Left kidney (tissue), 8 donors: ENCODE measurements at places on chromosomes 11 and 22.

DNA sequence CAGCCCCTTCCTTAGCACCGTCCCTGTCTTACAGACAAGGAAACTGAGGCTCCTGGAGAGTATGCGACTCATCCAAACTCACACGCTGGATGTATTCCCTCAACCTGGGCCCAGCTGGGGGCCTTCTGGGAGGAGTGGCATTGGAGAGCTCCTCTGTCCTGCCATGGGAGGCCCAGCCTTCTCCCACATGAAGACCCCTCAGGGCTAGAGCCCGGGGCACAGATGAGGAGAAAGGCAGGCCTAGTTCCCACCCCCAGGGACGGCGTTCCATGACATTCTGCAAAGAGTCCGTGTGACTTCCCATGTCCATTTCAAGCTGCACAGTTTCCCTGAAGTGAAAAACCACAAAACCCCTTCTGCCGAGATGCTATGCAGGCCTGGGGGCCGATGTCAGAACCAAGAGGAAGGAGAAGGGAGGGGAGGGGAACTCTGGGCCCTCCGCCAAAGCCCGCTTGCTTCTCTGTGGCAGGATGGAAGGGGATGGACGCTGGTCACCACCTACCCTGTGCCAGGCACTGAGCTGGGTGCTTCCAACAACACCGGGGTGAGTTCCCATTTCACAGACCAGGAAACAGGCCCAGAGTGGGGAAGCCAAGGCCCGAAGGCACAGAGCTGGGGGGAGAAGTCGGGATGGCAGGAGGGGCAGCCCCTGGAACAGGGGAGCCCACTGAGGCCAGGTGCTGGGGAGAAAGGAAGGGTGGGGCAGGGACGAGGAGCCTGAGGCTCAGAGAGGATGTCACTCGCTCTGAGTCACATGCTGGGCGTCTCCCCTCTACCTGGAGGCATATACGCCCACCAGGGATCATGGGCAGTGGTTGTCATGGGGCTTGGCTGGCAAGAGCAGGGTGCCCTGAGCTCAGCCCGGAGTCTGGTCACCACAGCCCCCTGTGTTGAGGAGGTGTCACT lies 15.7 kb downstream of the RAC2 start:
- DNase-seq: no peak

DNA sequence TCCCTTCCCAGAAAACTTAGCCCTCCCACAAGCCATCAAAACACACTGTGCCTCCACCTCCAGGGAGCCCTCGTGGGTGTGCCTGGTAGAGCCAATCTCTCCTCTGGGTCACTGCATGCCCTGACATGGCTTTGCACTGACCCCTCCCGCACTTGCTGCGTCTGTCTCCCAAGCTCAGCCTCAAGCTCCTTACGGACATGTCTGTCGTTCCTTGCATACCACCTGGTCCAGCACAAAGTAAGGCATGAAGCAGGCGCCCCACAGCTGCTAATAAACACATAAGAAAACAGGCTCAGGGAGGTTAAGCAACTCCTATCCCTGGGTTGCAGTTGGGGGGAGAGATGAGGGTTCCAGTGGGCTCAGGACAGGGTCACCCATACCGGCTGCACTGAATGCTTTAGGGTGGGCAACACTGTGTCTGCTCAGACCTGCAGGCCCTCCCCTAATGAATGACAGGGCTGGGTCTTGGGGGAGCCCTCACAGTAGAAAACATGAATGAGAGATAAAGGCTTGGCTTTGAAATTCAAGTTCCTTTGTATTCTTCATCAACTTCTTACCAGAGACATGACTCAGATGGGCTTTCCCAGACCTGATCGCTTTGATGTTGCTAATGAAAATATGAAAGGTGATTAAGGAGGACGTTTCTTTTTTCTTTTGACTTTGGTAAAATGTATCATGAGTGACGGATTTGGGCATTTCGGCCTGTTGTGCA lies 38.0 kb downstream of the PHF21B start:
- DNase-seq: no peak

- no peak for DNase-seq
Observed at GRCh38 chr11:76161261-76161961, 44.9 kb downstream of the WNT11 start.

- peak; percentile 61 for DNase-seq
Observed at GRCh38 chr11:7524462-7525235, 10.8 kb downstream of the PPFIBP2 start.

DNA sequence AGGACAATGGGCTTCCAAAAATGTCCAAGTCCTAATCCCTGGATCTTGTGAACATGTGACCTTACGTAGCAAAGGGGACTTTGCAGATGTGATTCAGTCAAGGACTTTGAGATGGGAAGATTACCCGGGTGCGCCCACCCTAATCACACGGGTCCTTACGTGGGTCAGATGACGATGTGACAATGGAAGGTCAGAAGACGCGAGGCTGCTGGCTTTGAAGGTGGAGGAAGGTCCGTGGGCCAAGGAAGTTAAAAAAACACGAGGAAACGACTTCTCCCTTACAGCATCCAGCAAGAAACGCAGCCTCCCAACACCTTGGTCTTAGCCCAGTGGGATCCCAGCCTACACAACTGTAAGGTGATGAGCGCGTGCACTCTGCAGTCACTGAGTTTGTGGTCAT lies 860.1 kb downstream of the TBC1D22A start:
- no peak for DNase-seq

GRCh38 chr11:117827521-117828511 lies 3.3 kb upstream of the FXYD2 start:
- no peak for DNase-seq

DNA sequence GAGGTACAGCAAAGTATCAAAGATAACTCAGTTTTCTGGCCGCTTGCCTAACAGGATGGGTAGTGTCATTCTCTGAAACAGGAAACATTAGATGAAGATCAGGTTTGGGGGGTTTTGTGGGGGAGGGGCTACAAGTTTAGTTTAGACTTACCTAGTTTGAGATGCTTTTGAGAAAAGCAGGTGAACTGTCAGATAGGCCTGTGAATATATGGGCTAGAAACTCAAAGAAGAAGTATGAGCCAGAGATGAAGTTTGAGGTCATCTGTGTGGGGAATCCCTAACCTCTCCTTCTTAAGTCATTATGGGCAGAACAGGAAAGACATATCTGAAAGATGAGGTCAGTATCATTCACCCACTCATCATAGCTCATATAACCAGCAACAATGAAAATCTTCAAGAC lies 11.9 kb downstream of the HOATZ start:
- DNase-seq: no peak

- no peak for DNase-seq
Observed at GRCh38 chr22:30305519-30305905, 16.2 kb upstream of the CASTOR1 start.

- no peak for DNase-seq
Observed at GRCh38 chr11:104199053-104199452, 35.1 kb upstream of the PDGFD start.

DNA sequence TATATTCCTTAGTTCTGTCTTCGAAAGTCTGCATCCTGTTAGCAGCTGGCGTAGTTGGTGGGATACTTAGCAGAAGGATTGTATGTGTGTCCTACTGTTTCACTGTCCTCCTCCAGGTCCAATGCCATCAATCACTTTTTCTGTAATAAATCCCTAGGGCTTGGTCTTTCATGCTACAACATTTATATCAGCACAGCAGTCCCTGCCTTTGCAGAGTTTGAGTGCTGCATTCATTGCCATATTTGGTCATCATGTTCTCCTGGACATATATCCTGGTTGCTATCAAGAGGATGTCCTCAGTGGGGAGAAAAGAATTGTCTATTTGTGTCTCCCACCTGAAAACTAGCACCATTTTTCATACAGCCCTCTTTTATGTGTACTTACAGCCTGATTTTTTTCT lies 67.0 kb downstream of the OR5AK2 start:
- DNase-seq: no peak

DNA sequence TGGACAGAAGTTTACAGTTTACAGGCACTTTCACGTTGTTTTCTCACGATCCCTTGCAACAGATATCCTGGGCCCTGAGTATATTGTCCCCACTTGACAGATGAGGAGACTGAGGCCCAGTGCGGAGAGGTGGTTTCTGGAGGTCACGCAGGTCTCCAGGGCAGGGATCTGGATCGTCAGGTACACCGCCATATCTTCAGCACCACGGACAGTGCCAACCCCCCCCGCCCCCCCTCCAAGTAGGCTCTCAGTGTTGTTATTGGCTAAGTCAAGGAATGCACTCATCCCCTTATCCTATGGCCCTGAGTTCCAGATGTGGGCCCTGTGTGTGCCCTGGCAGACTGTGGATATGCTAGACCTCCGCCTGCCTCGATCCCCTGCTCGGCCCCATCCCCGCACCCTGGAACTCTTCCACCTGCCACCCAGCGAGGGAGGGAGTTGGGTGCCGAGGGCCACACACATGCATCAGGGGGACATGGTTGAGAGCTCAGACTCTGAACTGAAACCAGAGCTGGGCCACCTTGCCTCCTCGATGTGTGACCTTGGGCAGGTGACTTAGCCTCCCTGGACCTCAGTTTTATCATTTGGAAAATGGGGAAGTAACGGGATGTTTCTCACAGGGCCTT lies 37.5 kb downstream of the MPPED1 start:
- no peak for DNase-seq

GRCh38 chr11:86753459-86753858 lies 46.9 kb upstream of the PRSS23 start:
- no peak for DNase-seq

DNA sequence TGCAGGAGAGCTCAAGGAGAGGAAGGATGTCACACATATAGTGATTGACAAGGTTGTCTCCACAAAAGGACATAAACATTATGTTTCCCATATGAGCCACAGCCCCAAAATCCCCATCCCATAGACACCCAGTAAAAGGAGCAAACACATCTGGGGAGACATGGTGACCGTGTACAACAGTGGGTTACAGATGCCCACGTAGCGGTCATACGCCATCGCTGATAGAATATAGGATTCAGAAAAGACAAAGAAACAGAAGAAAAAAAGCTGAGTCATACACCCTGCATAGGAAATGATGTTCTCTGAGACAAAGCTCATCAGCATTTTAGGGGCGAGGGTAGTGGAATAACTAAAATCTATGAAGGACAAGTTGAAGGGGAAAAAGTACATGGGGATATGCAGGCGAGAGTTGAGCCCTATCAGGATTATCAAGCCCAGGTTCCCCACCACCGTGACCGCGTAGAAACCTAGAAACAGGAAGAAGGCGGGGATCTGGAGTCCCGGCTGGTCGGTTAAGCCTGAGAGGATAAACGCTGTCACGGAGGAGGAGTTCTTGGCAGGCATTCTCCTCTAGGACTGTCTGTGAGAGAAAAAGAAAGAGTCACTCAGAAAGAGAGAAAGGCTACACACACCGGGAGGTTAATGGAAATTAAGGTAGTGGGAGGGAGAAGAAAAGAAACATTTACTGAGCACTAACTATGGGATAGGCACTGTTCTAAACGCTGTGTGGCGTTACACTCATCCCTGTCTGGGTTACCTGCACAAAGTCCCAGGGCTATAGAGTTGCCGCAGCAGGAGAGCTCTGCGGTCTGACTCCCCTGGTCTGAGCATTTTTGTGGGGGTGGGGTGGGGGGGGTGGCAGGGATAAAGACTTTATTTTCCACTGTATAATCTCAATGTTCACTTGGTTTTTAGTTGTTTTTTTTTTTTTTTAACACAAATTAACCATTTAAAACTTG lies 36.1 kb upstream of the OR8B8 start:
- DNase-seq: no peak

DNA sequence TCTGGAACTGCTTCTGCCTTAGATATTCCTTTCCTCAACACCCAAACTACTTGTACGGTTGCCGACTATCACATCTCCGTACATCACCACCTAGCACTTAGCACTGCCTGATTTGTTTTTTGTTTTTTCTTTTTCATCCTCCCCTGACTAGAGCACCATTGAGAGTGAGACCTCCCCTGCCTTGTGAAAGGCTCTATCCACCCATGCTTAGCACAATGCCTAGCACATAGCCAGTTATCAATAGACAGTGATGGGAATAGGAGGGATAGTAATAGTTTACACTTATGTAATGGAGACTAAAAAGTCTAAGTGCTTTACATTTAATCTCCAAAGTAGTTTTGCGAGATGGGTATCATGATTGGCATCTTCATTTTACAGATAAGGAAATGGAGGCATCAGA lies 115.8 kb downstream of the LDLRAD3 start:
- DNase-seq: no peak

GRCh38 chr11:7596975-7597391 lies 76.3 kb downstream of the CYB5R2 start:
- no peak for DNase-seq

- DNase-seq: no peak
Observed at GRCh38 chr11:130633466-130633865, 185.0 kb downstream of the ADAMTS15 start.

- DNase-seq: no peak
Observed at GRCh38 chr11:69205743-69206612, 50.2 kb downstream of the SMIM38 start.

DNA sequence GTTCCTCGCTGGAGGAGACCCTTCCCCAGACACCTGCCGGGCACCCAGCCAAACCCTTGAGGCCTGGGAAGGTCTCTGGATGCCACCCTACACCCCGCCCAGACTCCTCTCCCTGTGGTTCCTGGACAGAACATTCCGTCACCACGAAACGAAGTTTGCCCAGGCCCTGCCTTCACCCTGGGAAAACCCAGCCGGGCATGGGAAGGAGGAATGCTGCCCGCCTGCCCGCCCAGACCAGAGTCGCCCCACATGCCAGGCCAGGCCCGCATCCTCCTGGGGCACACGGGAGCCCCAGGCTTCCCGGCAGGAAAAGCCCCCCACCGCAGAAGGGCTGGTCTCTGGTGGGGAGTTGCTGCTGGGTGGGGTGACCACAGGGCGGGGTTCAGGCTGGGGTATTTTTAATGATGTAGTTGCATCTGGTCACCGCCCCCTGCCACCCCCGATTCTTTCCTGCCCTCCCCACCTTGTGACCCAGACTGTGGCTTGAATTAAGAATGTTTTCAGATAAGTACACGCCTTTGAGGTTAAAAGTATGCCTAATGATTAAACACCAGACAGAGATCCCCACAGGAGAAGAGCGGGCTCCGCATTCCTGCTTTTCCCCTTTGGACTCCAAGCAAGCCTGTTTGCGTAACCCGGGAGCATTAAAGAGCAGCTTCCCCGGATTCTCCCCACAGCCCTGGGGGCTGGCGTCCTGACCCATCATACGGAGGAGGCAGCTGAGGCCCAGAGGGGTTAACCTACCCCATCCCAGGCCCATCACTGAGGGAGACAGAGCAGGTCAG lies 44.6 kb upstream of the PPARA start:
- DNase-seq: no peak

DNA sequence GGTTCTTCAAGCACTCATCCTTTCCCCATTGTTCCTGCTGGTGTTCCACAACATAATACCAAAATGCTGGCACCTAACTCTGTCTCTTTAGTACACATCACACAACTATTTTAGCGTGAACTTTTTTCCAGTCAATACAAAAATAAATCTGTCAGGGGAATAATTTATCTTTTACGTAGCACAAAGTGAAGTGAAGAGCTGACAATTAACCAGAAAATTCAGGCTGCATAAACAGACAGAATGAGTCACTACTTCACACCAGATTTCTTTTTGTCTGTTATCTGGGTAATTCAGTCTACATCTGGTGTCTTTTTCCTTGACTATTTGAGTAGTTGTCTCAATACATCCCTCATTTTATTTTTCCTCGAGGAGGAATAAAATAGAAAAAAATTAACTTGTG lies 7.9 kb upstream of the ETS1 start:
- DNase-seq: no peak
